Mesendoderm (in vitro differentiated cells): ENCODE measurements at places on chromosomes 4 and X.

GRCh38 chr4:972651-973424 is 531 bp downstream of the DGKQ start:
- H3K4me3 ChIP-seq: peak overlapping the region; percentile 49
- no peak overlapping the region for H3K27ac ChIP-seq
- peaks cover 12% of the 10 kb centered on the region for H3K4me1 ChIP-seq
- peaks cover under 1% of the 10 kb centered on the region for H3K27me3 ChIP-seq

DNA sequence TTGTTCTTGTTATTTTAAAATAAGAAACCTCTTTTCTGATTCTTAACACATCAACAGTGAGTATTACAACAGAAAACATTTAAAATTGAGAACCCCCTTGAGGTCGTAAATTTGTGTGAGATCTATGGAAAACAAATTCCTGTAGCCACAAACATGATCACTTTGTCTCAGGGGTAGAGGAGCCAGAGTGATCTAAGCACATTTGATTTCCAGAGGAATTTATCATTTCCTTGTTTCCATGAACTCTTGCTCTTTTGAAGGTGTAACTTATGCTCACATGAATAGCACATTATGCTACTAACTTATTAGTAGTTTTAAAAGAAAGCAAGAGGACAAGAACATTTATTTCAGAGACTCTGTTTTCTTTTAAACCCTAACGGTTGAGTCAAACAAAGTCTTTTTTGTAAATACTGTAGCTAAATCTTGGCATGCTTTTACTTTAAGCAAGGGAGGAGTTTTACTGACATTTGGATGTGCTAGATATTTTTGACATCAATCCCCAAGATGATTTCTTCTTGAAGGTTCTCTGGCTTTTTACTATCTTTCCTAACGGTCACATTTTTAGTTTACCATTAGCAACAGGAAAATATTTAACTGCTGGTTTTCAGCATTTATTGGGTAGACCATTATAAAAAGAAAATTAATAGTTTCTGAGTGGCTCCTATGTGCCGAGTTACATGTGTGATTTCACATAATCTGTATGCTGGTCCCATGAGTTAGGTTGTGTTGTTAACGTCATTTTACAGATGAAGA is 27.9 kb upstream of the ZCCHC12 start:
- no peaks in the 10 kb centered on the region for H3K27me3 ChIP-seq
- H3K4me1 ChIP-seq: no peaks in the 10 kb centered on the region
- H3K36me3 ChIP-seq: no peaks in the 10 kb centered on the region
- DNase-seq: no peak
- H3K27ac ChIP-seq: no peak overlapping the region

- H3K4me1 ChIP-seq: no peaks in the 10 kb centered on the region
- no peak for DNase-seq
- H3K27ac ChIP-seq: no peak overlapping the region
- H3K27me3 ChIP-seq: no peaks in the 10 kb centered on the region
- no peak overlapping the region for H3K4me3 ChIP-seq
Measured at GRCh38 chr4:66636349-66636748, 909.0 kb downstream of the CENPC start.

GRCh38 chr4:119629142-119629471 is 503 bp upstream of the PDE5A start:
- H3K4me3 ChIP-seq: peak overlapping the region; percentile 58
- no peaks in the 10 kb centered on the region for H3K4me1 ChIP-seq
- H3K27me3 ChIP-seq: no peaks in the 10 kb centered on the region
- no peak overlapping the region for H3K27ac ChIP-seq
- no peak for DNase-seq

DNA sequence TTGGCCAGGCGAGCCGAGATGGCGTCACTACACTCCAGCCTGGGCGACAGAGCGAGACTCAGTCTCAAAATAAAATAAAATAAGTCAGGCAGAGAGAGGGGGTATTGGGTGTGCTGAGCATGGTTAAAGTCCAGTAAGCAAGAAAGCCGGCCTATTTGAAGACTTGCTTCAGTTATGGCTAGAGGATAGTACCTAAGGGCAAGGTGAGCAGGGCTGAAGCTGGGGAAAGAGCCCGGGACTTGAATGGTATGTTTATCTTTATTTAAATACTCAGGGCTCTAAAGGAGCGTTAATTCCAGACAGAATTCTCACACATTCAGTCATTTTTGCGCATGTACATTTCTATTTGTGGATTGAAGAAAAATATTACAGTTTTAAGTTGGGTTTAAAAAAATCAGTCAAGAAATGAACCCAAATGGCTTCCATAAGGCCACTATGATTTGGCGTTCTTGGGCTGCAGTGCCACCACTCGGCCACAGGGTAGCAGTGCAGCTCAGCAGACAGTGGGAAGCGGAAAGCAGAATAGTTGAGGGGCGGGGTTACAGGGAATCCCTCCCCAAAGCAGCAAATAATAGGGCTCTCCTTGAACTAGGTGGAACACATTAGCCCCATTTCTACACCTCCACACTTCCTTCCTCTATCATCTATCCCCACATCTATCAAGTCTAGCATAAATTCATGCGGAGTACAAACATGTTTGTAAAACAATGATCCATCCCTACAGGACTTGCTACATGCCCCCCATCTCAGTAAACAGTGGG is 37.2 kb upstream of the SH3D19 start:
- H3K36me3 ChIP-seq: no peaks in the 10 kb centered on the region
- peak; percentile 91 for DNase-seq
- H3K4me1 ChIP-seq: no peaks in the 10 kb centered on the region
- H3K27ac ChIP-seq: no peak overlapping the region
- no peak overlapping the region for H3K4me3 ChIP-seq
- no peaks in the 10 kb centered on the region for H3K27me3 ChIP-seq

GRCh38 chr4:111630705-111631104 is 514.5 kb upstream of the FAM241A start:
- no peaks in the 10 kb centered on the region for H3K27me3 ChIP-seq
- no peaks in the 10 kb centered on the region for H3K36me3 ChIP-seq

GRCh38 chrX:139762400-139763183 is 54.6 kb upstream of the MCF2 start:
- H3K4me3 ChIP-seq: no peak overlapping the region
- no peak for DNase-seq
- H3K27me3 ChIP-seq: no peaks in the 10 kb centered on the region
- H3K27ac ChIP-seq: no peak overlapping the region
- no peaks in the 10 kb centered on the region for H3K4me1 ChIP-seq
- no peaks in the 10 kb centered on the region for H3K36me3 ChIP-seq

GRCh38 chr4:31595496-31595895 is 875.3 kb downstream of the PCDH7 start:
- no peaks in the 10 kb centered on the region for H3K4me1 ChIP-seq
- H3K36me3 ChIP-seq: no peaks in the 10 kb centered on the region
- no peak overlapping the region for H3K4me3 ChIP-seq
- no peak overlapping the region for H3K27ac ChIP-seq
- H3K27me3 ChIP-seq: no peaks in the 10 kb centered on the region

DNA sequence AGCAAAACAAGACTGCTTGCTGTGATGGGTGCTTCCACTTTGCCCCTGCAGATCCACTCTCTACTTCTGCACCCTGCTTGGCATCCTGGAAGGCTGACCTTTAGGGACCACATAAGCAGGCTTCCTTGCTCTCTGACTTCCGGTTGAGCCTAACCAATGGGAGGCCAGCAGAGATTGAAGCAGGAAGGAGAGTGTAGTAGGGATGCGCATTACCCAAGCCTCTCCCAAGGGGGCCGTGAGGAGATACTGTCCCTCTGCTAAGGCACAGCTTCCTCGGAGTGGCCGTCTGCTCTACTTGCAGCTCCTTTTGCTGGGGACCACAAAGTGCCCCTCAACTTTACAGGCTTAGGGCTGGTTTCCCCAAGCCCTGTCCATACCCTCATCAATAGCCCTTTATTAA is 624.3 kb upstream of the TENM3 start:
- H3K4me3 ChIP-seq: no peak overlapping the region
- H3K36me3 ChIP-seq: no peaks in the 10 kb centered on the region

DNA sequence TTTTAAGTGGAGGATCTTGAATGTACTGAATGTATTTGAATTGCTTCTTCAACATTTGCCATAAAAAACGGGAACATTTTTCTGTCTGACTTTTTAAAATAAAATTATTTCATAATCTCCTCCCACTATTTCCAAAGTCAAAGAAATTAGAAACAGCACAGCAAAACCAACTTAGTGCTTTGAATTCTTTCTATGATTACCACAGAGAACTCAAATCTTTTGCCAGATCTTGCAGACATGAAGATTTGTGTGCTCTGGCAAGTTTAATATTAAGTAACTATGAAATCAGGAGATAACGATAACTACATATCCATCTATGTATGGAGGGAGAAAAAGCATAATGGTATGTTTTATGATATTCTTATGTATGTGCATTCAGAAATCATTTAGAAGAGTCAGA is 982.2 kb downstream of the PCDH7 start:
- H3K4me1 ChIP-seq: no peaks in the 10 kb centered on the region
- H3K36me3 ChIP-seq: no peaks in the 10 kb centered on the region
- no peak overlapping the region for H3K27ac ChIP-seq
- no peaks in the 10 kb centered on the region for H3K27me3 ChIP-seq
- no peak for DNase-seq

DNA sequence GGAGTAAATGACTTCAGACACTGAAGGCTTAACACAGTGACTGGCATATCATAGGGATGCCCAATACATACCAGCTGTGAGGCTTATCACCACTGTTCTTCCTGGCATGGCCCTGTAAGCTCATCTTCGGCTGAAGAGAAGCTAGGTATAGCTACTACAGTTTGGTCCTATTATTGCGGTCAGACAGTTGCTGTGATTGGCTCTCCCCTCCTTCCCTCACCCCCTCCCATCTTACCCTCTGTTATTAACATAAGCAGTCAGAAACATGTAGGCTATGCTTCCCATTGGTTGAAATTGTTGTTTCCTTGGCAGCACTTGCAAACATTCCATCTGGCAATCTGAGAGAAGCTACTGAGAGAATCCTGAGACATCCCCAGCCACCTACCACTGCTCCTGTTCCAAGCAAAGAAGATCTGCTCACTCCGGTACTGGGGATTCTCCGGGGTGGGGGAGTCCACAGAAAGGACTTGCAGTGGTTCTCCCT is at the start of gene AKAP14:
AKAP14 (plus strand) TSS at position 51 of the 484 bp plus-strand sequence. CDS start 7,331 bp downstream, outside the sequence.
- no peaks in the 10 kb centered on the region for H3K36me3 ChIP-seq
- no peak within 1 kb of the TSS for H3K4me3 ChIP-seq
- DNase-seq: peak; percentile 74
- H3K27me3 ChIP-seq: no peaks in the 10 kb centered on the region

- DNase-seq: peak; percentile 16
- H3K27me3 ChIP-seq: no peaks in the 10 kb centered on the region
- H3K4me1 ChIP-seq: no peaks in the 10 kb centered on the region
- no peak overlapping the region for H3K27ac ChIP-seq
Measured at GRCh38 chrX:109840585-109840984, 107.5 kb upstream of the ACSL4 start.

- no peak overlapping the region for H3K4me3 ChIP-seq
- no peaks in the 10 kb centered on the region for H3K36me3 ChIP-seq
- no peaks in the 10 kb centered on the region for H3K27me3 ChIP-seq
- H3K4me1 ChIP-seq: no peaks in the 10 kb centered on the region
- H3K27ac ChIP-seq: no peak overlapping the region
Measured at GRCh38 chr4:61273233-61273632, 73.1 kb downstream of the ADGRL3 start.

DNA sequence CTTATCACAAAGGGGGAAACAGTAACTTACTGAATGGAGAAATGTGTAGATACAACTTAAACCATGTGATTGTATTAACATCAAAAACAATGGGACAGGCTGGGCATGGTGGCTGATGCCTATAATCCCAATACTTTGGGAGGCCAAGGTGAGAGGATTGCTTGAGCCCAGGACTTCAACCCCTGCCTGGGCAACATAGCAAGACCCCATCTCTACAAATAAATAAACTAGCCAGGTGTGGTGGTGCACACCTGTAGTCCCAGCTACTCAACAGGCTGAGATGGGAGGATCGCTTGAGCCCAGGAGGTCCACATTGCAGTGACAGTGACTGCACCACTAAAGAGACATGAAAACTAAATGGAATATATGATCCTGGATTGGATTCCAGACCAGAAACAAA is 26.4 kb downstream of the TMEM184C start:
- DNase-seq: no peak
- no peaks in the 10 kb centered on the region for H3K36me3 ChIP-seq
- H3K27me3 ChIP-seq: no peaks in the 10 kb centered on the region
- peaks cover 2% of the 10 kb centered on the region for H3K4me1 ChIP-seq

GRCh38 chrX:25976683-25977310 is 161.3 kb upstream of the MAGEB18 start:
- no peaks in the 10 kb centered on the region for H3K27me3 ChIP-seq
- H3K4me1 ChIP-seq: no peaks in the 10 kb centered on the region
- peak; percentile 57 for DNase-seq
- H3K4me3 ChIP-seq: no peak overlapping the region
- H3K36me3 ChIP-seq: no peaks in the 10 kb centered on the region

- DNase-seq: no peak
- H3K4me1 ChIP-seq: peaks cover 2% of the 10 kb centered on the region
- H3K27me3 ChIP-seq: no peaks in the 10 kb centered on the region
- H3K27ac ChIP-seq: no peak overlapping the region
Measured at GRCh38 chr4:3266076-3266475, 17.1 kb downstream of the MSANTD1 start.

- no peaks in the 10 kb centered on the region for H3K36me3 ChIP-seq
- no peak for DNase-seq
- no peak overlapping the region for H3K4me3 ChIP-seq
- no peaks in the 10 kb centered on the region for H3K27me3 ChIP-seq
- H3K4me1 ChIP-seq: no peaks in the 10 kb centered on the region
Measured at GRCh38 chr4:39169426-39169825, 12.9 kb upstream of the WDR19 start.

- no peak for DNase-seq
- H3K36me3 ChIP-seq: no peaks in the 10 kb centered on the region
- no peaks in the 10 kb centered on the region for H3K4me1 ChIP-seq
- H3K27ac ChIP-seq: no peak within 1 kb of the TSS
- no peaks in the 10 kb centered on the region for H3K27me3 ChIP-seq
Measured at GRCh38 chrX:116170511-116170910, at the start of gene AGTR2. TSS of gene AGTR2 (plus strand) at chrX:116170744. CDS start at chrX:116172281, 1,537 bp downstream.

GRCh38 chr4:64248186-64248585 is 161.1 kb downstream of the TECRL start:
- DNase-seq: no peak
- H3K4me1 ChIP-seq: no peaks in the 10 kb centered on the region

DNA sequence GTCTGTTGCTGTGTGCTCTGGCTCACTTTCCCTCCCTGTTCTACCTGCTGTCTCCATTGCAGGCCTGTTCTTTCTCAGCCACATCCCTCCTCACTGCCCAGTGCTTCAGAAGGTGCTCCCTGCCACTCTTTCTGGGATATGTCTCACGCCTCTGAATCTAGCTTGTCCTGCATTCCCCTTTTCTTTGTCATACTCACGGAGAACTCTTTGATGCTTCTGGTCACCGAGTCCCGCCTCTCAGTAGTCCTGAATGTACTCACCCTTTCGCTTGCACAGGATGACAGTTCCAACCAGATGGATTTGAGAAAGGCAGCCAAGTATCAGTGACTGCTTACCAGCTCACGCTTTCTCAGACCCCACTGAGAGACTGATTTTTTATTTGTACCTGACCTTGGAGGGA is 65.2 kb upstream of the TLR2 start:
- DNase-seq: peak; percentile 61
- H3K27me3 ChIP-seq: no peaks in the 10 kb centered on the region
- H3K27ac ChIP-seq: no peak overlapping the region
- no peak overlapping the region for H3K4me3 ChIP-seq

- H3K36me3 ChIP-seq: no peaks in the 10 kb centered on the region
- DNase-seq: peak; percentile 55
Measured at GRCh38 chr4:110623718-110624397, 981 bp upstream of the PITX2 start.

GRCh38 chrX:16786791-16787735 is 797 bp downstream of the TXLNG start:
- DNase-seq: no peak
- peak overlapping the region; percentile 44 for H3K4me3 ChIP-seq
- H3K27me3 ChIP-seq: no peaks in the 10 kb centered on the region
- no peaks in the 10 kb centered on the region for H3K4me1 ChIP-seq
- no peak overlapping the region for H3K27ac ChIP-seq
- H3K36me3 ChIP-seq: no peaks in the 10 kb centered on the region
